ENCODE measurements at places on chromosomes 16 and 17. TPM values are rescaled to one million over a fixed set of nuclear protein-coding genes. Genes with fewer than 3 reads are reported as not detected.

GRCh38 chr16:3175157-3176093 is 12.6 kb upstream of the OR1F1 start:
- DNase-seq: no peak

DNA sequence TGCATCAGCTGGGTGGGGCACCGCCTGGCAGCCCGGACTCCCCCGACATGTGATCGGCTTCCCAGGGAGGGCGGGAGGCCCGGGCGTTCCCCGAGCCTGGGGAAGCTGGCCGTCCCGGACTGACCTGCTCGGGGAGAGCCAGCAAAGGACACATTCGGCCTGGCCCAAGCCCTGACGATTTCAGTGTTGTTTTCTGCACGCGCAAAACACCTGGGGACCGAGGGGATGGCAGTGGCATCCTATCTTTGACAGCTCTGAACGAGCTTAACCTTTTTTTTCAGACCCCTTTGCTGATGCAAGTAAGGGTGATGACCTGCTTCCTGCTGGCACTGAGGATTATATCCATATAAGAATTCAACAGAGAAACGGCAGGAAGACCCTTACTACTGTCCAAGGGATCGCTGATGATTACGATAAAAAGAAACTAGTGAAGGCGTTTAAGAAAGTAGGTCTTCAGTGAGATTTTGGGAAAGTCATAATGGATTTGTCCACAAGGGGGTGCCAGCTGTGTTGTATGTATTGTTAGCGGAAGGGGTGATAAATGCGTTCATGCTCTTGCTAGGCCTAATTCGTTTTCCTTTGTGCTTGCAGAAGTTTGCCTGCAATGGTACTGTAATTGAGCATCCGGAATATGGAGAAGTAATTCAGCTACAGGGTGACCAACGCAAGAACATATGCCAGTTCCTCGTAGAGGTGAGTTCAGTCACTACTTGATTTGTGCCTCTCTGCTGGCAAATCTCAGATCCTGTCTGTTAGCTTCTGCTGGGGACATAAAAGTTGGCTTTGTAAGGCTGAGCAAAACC is 1.0 kb downstream of the EIF1 start:
- DNase-seq: no peak

DNA sequence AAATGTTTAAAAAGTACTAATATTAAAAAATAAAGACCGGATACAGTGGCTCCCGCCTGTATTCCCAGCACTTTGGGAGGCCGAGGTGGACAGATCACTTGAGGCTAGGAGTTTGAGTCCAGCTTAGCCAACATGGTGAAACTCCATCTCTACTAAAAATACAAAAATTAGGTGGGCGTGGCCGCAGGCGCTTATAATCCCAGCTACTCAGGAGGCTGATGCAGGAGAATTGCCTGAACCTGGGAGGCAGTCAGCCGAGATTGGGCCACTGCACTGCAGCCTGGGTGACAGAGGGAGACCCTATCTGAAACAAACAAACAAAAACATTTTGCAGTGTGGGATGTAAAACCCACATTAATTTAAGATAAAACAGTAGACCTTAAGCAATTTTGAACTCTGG is 11.8 kb downstream of the CDC27 start:
- no peak for DNase-seq

The LCAT gene
- total RNA-seq: 11.0 TPM

GRCh38 chr17:68446626-68447041 is 10.7 kb downstream of the WIPI1 start:
- DNase-seq: no peak

The CHTF18 gene
- total RNA-seq: 143 TPM

- peak; percentile 77 for DNase-seq
Measured at GRCh38 chr17:7716901-7717755, at the start of gene DNAH2. Gene DNAH2 (plus strand): TSS chr17:7717744. CDS start chr17:7719735, 1,991 bp downstream.

GRCh38 chr17:67156269-67157199 is 88.5 kb downstream of the HELZ start:
- no peak for DNase-seq

- no peak for DNase-seq
Measured at GRCh38 chr17:6231886-6232731, 161.9 kb downstream of the WSCD1 start.

DNA sequence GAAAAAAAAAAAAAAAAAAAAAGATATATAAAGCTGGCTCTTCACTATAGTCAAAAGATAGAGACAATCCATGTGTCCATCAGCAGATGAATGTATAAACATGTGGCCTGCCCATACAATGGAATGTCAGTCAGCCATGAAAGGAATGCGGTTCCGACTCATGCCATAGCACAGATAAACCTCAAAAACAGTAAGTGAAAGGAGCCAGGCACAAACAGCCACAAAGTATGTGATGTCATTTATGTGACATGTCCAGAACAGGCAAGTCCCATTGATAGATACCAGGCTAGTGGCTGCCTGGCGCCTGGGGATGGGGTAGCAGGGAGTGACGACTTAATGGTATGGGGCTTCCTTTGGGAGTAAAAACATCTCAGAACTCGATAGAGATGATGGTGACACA is 155.7 kb downstream of the CMIP start:
- DNase-seq: no peak

DNA sequence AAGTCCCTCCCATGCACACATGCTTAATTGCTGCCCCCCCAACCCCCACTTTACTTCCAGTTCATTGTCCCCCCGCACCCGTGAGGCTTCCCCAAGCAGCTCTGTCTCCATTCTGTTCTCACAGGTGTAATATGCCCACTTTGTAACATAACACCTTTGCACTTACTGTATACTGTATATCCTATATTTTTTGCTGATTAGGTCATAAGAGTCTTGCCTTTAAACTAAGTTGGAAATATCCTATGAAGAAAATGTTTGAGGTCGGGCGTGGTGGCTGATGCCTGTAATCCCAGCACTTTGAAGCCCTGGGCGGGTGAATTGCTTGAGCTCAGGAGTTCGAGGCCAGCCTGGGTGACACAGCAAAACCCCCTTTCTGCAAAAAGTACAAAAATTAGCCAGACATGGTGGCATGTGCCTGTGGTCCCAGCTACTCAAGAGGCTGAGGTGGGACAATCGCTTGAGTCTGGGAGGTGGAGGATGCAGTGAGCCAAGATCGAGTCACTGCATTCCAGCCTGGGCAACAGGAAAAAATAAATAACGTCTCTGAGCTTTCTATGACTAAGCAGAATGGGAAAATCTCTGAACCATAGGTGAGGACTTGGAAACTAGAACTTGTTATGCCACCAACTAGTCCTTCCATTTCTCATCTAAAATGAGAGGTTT is 76.1 kb downstream of the TNRC6C start:
- DNase-seq: no peak

The MARCHF10 gene
- not detected for total RNA-seq

DNA sequence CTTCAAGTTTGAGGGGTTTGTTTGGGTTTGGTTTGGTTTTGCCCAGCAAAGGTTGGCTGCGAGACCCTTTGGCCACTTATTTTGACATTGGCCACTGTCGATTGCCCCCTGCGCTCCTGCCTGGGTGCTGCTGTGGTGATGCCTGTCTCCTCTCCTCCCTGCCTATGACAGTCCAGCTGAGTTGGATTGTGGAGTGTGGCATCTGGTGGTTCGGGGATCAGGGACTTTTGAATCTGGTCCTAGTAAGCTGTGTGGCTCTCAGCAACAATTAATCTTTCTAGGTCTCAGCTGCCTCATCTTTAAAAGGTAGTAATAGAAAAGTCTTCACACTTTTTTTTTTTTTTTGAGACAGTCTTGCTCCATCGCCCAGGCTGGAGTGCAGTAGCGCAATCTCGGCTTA is 27.1 kb downstream of the CDK5RAP3 start:
- DNase-seq: no peak

- no peak for DNase-seq
Measured at GRCh38 chr16:11979013-11979672, 2.6 kb downstream of the SNX29 start.

DNA sequence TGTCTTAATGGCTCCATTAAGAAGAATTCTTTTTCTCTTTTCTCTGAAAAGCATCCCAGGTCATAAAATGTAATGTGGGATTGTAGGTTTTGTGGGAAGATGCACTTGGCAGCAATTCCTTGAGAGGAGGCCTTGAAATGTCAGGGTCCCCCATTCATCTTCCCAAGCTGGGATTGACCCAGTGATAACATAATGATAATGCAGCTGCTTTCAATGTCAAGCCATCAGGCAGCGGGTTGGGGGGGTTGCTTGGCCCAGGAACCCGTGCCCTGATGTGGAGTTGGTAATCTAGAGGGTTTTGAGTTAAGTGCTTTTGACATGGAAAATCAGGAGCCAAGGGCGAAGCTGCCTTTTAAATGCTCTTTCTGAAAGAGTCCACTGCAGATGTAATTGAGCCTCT is 484.0 kb downstream of the WWOX start:
- no peak for DNase-seq

The KRT31 gene
- not detected for total RNA-seq

DNA sequence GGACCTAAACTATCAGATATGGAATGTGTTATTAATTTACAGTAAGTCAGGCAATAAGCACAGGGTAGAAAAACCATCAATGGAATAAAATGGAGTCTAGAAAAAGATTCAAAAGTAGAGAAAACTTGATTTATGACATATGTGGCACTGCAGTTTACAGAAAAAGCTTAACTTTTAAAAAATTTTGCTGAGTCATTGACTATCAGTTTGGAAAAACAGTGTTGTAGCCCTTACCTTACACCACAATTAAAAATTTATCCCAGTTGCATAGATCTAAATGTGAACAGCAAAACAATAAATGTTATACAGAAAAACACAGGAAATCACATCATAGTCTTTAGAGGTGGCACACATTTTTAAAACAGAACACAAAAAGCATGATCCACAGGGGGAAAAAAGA is 108.5 kb downstream of the USP22 start:
- DNase-seq: no peak

The SLFN11 gene
- total RNA-seq: 13.8 TPM

DNA sequence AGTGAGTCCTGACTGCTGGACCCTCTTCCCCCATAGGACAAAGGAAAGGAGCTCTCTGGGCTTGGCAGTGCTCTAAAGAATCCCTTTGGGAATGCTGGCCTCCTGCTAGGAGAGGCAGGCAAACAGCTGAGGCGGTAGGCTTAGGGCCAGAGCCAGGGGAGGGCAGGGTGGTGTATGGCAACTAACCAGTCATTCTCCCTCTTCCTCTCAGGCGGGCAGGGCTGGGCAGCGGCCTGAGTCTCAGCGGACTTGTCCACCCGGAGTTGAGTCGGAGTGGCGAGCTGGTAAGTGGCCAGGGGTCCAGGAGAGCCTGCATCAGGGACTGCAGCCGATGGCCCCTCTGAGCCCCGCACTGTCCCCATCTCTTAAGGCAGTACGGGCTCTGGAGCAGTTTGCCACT is 4.4 kb downstream of the ACADVL start:
- no peak for DNase-seq

The HBA1 gene
- total RNA-seq: not detected

- DNase-seq: no peak
Measured at GRCh38 chr16:19294156-19294649, 8.7 kb downstream of the CLEC19A start.

DNA sequence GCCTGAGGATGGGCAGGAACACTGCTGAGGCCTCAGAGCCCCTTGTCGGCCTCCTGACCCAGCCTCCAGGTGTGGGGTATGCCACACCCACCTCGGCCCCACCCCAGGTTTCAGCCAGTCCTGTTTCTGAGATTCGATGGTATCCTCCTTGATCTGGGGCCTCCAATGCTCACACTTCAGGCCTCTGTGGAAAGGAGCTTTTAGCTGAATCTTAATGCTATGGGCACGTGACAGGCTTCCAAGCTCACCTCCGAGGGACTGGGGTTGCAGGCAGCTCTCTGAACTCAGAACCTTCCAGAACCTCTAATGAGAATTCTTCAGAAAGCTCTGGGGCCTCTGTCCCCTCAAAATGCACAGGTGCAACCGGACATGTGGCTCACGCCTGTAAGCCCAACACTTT is 54.8 kb downstream of the SCNN1B start:
- no peak for DNase-seq

GRCh38 chr17:42407289-42407836 is 15.7 kb downstream of the CAVIN1 start:
- peak; percentile 93 for DNase-seq

DNA sequence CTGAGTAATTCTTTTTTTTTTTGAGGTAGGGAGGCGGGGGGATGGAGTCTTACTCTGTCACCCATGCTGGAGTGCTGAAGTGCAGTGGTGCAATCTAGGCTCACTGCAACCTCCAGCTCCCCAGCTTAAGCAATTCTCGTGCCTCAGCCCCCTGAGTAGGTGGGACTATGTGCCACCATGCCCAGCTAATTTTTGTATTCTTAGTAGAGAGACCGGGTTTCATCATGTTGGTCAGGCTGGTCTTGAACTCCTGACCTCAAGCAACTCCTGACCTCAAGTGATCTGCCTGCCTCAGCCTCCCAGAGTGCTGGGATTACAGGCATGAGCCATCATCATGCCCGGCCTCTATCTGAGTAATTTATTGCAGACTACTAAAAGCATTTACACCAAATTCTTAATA is 19.4 kb downstream of the KPNB1 start:
- DNase-seq: no peak

DNA sequence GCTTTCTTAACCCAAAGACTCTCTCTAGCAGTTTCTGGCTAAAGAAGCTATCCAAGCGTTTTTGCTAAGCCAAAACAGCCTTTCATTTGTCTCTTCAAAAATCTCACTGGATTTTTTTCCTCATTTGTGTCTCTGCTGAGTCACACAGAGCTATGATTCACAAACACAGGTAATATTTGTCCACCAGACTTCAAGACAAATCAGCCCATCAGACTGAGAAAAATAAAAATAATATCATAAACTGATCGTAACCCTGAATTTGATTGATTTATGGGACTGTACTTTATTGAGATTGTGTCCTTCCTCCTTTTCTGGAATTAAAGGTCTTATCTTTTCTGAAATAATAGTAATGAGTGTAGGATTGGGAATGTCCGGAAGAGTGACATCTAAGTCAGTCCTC is 25.8 kb downstream of the TRIM16 start:
- no peak for DNase-seq

- no peak for DNase-seq
Measured at GRCh38 chr16:89629827-89630610, 16.6 kb downstream of the DPEP1 start.

DNA sequence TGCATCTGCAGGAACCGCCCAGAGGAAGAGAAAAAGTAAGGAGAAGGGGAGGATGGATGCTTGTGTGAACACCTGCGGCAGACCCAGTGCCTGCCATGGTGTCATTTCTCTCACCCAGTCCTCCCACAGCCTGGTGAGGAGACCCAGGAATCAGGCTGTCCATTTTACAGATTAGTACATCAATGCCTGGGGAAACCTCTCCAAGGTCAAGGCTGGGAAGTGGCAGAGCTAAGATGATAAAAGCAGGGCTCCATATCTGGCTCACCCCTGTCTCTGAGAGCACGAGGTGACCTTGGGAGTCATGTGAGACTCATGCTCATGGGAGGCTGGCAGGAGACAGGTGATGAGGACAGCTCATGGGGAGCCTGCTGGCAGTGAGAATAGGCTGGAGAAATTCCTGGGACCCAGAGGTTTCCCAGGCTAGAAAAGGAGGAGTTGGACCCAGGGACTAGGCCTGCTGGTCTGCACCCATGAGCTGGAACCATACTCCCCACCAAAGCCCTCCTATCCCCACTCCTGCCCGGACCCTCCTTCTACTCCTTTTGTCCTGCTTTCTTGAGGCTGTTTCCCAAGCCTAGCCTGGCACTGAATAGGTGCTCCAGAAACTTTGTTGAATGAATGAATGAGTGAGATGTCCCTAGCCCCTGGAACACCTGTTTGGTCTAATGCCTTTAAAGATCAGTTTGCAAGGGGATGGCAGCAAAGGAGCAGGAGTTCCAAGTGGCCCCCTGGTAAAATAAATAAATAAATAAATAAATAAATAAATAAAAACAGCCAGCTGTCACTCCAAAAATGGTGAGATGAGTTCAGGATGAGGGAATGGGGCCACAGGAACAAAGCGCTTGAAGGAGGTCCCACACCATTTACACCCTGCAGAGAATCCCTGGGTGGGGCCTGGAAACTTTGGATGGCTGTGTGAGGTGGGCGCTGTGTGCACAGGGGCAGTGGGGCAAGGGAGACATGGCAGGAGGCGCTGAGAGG is 1.6 kb downstream of the ZNF629 start:
- DNase-seq: no peak

Measured in stomach (tissue), 19 donors.